ENCODE measurements at places on chromosomes 6 and 20.

GRCh38 chr6:81985191-81985590 is 232.7 kb upstream of the TENT5A start:
- DNase-seq = no peak

DNA sequence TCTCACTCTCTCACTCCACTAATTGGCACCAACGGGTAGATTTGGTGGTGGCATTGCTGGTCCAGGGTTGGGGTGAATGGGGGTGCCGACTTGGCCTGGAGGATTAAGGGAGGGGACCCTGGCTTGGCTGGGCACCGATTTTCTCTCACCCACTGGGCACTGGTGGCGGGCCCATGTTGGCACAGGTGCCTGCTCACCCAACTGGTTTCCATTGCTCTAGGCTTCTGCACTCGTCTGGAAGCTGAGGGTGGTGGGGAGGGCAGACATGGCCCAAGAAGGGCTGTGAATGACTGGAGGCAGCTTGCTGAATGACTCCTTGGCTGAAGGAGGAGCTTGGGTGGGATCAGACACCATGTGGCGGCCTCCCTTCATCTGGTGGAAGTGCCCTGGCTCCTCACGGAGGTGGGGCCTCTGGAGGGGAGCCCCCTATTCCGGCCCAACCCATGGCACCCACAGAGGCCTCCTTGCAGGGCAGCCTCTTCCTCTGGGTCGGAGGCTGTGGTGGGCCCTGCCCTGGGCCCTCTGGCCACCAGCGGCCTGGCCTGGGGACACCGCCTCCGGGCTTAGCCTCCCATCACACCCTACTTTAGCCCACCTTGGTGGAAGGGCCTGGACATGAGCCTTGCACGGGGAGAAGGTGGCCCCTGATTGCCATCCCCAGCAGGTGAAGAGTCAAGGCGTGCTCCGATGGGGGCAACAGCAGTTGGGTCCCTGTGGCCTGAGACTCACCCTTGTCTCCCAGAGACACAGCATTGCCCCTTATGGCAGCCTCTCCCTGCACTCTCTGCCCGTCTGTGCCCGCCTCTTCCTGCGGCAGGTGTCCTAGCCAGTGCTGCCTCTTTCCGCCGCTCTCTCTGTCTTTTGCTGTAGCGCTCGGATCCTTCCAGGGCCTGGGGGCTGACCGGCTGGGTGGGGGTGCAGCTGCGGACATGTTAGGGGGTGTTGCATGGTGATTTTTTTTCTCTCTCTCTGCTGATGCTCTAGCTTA is 11.2 kb downstream of the VEGFA start:
- DNase-seq = no peak

- DNase-seq = no peak
These were observed 479.0 kb upstream of the NRSN1 start for GRCh38 chr6:23647045-23647444.

DNA sequence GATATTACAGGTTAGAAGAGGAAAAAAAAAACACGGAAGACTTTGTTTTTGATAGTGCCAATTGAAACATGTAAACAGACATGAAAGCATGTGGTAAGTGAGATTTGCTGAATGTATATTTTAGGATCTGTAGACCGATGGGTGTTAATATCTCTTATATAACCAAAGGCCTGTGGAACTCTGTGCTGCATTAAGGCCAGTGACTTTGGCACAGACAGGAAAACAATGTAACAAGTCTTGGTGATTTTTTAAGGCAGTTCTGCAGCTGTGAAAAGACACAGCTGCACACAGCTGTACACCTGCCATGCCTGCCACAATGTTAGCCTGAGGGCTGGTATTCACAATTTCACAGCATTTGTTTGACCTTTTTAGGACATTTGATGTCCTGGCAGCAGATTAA is 6.1 kb downstream of the SOBP start:
- DNase-seq = no peak

- DNase-seq = no peak
These were observed 70.4 kb upstream of the KCNQ5 start for GRCh38 chr6:72551470-72551869.

- DNase-seq = no peak
These were observed 50.8 kb downstream of the BCAS4 start for GRCh38 chr20:50845566-50846215.

- DNase-seq = no peak
These were observed 59.4 kb downstream of the RSPO3 start for GRCh38 chr6:127177923-127178231.

GRCh38 chr6:132076452-132076851 is 125.3 kb upstream of the CCN2 start:
- no peak for DNase-seq

GRCh38 chr6:136783495-136784270 is 8.6 kb downstream of the MAP3K5 start:
- no peak for DNase-seq

DNA sequence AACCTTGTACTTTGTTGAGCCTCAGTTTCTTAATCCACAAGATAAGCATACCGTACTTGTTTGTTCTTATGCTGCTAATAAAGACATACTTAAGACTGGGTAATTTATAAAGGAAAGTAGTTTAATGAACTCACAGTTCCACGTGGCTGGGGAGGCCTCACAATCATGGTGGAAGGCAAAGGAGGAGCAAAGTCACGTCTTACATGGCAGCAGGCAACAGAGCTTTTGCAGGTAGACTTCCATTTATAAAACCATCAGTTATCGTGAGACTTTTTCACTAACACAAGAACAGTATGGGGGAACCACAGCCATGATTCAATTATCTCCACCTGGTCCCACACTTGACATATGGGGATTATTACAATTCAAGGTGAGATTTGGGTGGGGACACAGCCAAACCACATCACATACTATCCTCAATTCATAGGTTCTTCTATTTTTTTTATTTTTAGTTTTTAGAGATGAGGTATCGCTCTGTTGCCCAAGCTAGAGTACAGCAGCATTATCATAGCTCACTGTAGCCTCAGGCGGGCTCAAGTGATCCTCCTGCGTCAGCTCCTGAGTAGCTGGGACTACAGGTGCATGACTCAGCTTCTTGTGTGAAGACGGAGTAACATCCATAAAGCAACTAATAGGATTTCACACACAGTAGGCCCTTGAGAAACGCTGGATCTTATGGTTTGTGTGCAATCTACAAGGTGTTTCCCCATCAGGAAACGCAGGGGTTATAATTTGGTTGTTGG is 76.7 kb upstream of the IYD start:
- no peak for DNase-seq
